ENCODE measurements at places on chromosomes 12 and 14.

- no peak for DNase-seq
Observed at GRCh38 chr14:22896356-22896755, 13.3 kb downstream of the REM2 start.

DNA sequence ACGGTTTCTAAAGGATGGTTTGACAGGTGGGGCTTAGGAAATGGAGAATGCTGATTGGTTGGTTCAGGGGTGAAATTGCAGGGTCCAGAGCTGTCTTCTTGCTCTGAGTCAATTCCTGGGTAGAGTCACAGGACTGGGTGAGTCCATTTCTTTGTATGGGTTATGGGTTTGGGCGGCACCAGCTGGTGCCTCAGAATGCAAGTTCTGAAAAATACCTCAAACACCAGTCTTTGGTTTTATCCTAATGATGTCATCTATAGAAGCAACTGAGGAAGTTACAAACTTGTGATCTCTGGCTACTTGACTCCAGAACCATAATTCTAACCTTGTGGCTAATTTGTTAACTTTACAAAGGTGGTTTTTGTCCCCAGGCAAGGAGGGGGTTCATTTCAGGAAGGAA is 47.6 kb upstream of the EIF5 start:
- DNase-seq = no peak

GRCh38 chr12:76441016-76441415 is 92.8 kb upstream of the BBS10 start:
- DNase-seq = no peak

DNA sequence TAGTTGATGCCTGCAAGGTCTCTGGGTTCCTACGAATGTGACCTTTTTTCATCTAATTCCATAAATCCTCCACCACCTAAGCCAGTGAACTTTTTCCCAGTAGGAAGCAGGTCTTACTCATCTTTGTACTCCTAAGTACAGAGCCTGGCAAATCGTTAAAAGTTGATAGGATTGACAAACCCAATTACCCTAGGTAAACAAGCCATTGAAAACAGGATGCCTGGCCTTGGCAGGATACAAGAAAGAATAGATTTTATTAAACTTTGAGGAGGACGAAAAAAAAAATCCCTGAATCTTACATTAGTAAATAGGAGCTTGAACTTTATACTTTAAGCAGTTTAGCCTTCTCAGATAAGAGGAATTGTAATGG is 5.6 kb downstream of the TBPL2 start:
- no peak for DNase-seq

- DNase-seq = no peak
Observed at GRCh38 chr14:74008843-74009499, 10.1 kb downstream of the ENTPD5 start.

DNA sequence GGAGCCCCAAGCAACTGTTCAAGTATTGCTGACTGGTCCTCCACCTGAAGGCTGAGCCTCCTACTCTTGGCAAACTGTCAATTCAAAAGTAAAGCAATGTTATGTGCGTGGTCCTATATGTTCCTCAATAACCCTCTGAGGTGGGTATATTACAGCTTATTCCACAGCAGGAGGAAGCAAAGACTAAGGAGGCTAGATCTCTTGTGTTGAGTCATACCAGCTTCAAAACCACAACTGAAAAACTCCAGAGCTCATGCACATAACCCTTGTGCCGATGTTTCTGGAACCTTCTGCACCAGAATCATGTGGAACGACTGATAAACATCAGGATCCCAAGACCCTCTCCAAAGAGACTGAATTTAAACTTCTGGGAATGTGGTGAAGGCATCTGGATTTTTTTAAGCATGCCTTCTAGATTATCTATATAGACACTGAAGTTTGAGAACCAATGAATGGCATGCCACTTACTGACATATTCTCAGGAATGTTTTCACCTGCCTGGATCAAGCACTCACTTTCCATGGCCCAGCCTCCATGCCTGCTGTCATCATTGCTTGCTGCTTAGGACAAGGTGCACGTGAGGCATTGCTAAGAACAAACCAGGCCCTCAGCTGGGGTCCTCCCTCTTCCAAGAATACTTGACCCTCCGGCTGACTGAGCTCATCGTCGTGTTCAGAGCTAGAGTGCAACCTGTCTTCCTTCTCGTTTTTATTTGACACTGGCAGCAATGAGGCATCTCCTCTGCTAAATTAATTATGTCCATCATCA is 194.7 kb downstream of the BCL11B start:
- no peak for DNase-seq

GRCh38 chr14:81313200-81313599 is 86.9 kb downstream of the STON2 start:
- no peak for DNase-seq

DNA sequence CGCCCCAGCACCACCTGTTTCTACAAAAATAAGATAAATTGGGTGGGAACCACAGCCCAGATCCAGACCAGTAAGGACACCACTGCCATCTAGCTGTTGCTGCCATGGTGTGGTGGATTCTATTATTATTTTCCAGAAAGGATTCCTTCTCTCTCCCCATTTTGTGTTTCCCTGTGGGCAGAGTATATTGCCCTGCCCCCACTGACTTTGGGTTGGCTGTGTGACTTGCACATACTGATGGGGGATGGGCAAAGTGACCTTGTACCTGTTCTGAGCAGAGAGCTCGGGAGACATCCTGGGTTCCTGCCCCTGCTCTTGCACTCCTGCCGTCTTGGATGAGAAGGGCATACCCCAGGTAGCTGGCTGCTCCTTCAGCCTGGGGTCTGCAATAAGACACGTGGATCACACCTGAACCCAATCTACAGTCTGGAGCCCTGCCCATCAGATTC is 24.3 kb downstream of the MOAP1 start:
- DNase-seq = no peak

DNA sequence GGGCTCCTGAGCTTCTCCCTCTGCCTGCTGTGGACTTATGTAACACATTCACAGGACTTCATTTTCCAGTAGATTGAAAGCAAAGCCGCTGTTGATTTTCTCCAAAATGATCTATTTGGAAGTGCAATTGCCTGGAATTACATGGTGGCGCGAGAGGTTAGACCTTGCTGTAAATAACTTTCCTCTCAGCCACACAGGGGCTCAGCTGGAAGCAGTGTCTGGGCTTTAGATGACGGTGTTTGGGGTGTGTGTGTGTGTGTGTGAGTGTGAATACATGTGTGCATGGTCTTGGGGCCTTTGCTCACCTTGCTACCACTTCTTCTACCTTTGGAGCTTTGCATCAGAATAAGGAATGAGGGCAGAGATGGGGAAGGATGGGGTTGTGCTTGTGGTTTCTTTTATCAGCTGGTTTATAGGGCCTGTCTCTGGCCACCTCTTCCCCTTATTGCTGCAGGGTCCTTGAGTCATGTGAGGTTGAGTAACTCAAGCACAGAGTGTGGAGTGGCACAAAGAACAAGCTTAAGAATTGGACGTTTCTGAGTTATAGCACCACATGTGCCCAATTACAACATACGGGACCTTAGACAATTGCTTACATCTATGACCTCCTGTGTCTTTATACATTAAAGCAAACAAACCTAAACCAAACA is 280.6 kb downstream of the NRXN3 start:
- DNase-seq = no peak

- no peak for DNase-seq
Observed at GRCh38 chr12:24135158-24135850, 185.8 kb upstream of the SOX5 start.

DNA sequence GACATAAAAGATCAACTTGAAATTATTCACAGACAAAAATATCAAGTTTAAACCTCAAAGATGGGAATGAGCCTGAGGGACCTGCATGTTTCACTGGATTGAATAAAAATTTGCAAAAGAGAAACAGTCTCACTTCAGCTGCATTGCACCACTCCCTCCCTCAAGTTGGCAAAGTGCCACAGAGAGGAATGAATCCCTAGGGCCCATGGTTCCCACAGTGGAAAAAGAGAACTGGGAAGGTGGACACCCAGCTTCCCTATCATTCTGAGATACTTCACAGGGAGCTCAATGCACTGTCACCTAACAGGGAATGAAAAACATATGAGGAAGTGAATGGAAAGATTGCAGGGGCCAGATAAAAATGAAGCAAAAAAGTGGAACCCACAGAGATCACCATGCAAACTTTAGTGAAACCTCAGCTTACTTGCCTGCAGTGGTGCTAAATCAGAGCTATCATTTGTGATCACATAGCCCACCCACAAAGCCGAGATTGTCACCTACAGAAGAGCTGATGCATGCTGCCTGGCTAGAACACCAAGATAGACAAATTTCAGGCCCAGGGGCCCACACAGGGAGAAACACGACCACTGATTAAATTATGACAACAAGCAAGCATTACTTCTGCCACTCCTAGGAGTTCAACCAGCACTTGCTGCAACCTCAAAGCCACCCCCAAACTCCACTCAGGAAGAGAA is 911.3 kb downstream of the LRFN5 start:
- no peak for DNase-seq

DNA sequence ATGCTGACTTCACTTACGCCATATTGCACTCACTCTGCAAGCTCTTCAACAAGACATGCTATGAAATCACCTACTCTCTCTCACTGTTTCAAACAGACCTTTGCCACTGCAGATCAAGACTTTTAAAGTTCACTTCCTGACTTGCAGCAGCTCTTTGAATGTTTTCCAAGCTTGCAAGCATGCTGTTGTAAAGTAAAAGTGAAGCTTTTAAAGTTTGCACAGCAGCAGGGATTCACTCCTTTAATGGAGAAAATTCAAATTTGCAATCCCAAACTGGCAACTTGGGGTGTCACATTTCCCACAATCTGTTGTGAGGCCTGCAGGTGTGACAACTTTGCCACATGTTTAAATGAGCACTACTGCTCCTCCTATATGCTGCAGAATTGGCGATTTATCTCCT is 270.9 kb downstream of the ALX1 start:
- no peak for DNase-seq

- no peak for DNase-seq
Observed at GRCh38 chr12:32005496-32006125, 46.4 kb downstream of the RESF1 start.

All from stimulated activated naive CD4-positive, alpha-beta T cell treated with Interleukin-2 at 50 U/mL for 16 hours (primary cell).